Osteoblast (primary cell): ENCODE measurements at places on chromosomes 12 and 14. TPM values are rescaled to one million over a fixed set of nuclear protein-coding genes. Genes with fewer than 3 reads are reported as not detected.

GRCh38 chr12:83136411-83136810 lies 449.7 kb downstream of the TMTC2 start:
- no peaks in the 10 kb centered on the region for H3K27me3 ChIP-seq
- DNase-seq, result no peak
- H3K4me3 ChIP-seq, result no peak overlapping the region
- H3K27ac ChIP-seq, result no peak overlapping the region

GRCh38 chr12:65449400-65449799 lies 170.9 kb downstream of the MSRB3 start:
- peaks cover 8% of the 10 kb centered on the region for H3K36me3 ChIP-seq
- no peaks in the 10 kb centered on the region for H3K27me3 ChIP-seq
- H3K4me1 ChIP-seq, result peaks cover 5% of the 10 kb centered on the region
- no peak for DNase-seq

GRCh38 chr14:68655021-68655831 lies 137.6 kb downstream of the ZFP36L1 start:
- H3K27ac ChIP-seq, result no peak overlapping the region
- H3K36me3 ChIP-seq, result no peaks in the 10 kb centered on the region
- no peaks in the 10 kb centered on the region for H3K27me3 ChIP-seq
- no peak for DNase-seq
- H3K4me3 ChIP-seq, result no peak overlapping the region

- H3K27me3 ChIP-seq, result no peaks in the 10 kb centered on the region
- H3K4me3 ChIP-seq, result no peak overlapping the region
- H3K36me3 ChIP-seq, result peaks cover 97% of the 10 kb centered on the region
- no peak overlapping the region for H3K27ac ChIP-seq
- peaks cover 5% of the 10 kb centered on the region for H3K4me1 ChIP-seq
Measured at GRCh38 chr12:110339184-110339952, 58.3 kb downstream of the ATP2A2 start.

Gene SLC5A8
- total RNA-seq, result not detected in 2 replicates

Gene TM9SF1
- total RNA-seq, result 78.2 and 84.3 TPM in 2 replicates

DNA sequence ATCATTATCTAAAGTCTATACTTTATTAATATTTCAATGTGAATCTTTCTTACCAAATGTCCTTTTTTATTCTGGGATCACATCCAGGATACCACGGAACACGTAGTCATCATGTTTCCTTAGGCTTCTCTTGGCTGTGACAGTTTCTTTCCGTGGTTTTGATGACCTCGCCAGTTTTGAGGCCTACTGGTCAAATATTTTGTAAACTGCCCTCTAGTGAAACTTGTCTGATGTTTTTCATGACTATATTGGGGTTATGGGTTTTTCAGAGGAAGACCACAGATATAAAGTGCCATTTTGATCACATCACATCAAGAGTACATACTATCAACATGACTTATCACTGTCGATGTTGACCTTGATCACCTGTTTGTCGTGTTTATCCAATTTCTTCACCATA lies 14.1 kb upstream of the SERPINA6 start:
- DNase-seq, result no peak
- H3K4me1 ChIP-seq, result peaks cover 10% of the 10 kb centered on the region
- H3K4me3 ChIP-seq, result no peak overlapping the region
